GM12878 (cell line): ENCODE measurements at places on chromosomes 1 and 21. TPM values are rescaled to one million over a fixed set of nuclear protein-coding genes. Genes with fewer than 3 reads are reported as not detected.
A peak's percentile ranks its signal among the peaks of the same experiment; 100 is the strongest.

Gene MROH9
- not detected in 2 replicates for polyA plus RNA-seq

- no peaks in the 10 kb centered on the region for H3K27me3 ChIP-seq
- H3K4me1 ChIP-seq: no peaks in the 10 kb centered on the region
- H3K4me3 ChIP-seq: no peak overlapping the region
- no peak for DNase-seq
Observed at GRCh38 chr1:18512883-18513282, 32.2 kb downstream of the KLHDC7A start.

DNA sequence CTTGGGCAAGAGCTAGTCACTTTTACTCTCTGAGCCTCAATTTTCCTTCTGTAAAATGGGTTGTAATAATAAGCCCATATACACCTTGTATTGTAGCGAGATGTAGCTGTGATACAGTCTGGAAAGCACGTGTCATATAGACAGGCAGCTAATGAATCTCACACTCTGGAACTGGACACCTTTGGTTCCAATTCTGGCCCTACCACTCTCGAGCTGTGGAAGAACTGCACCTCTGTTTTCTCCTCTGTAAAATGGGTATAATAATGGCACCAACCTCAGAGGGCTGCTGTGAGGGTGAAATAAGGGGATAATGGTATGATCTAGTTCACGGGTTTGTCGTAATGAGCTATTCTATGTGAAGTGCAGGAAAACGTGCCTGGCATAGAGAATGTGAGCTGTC, 668 bp upstream of the PADI4 start:
- H3K27me3 ChIP-seq: no peaks in the 10 kb centered on the region
- no peaks in the 10 kb centered on the region for H3K36me3 ChIP-seq
- H3K27ac ChIP-seq: no peak overlapping the region
- no peak overlapping the region for H3K4me3 ChIP-seq

Gene LHX8
- polyA plus RNA-seq: not detected in 2 replicates

- no peak for DNase-seq
- H3K4me3 ChIP-seq: no peak overlapping the region
- peaks cover 7% of the 10 kb centered on the region; the same call in 1 of the 2 replicates for H3K4me1 ChIP-seq
- H3K27ac ChIP-seq: no peak overlapping the region
- no peaks in the 10 kb centered on the region for H3K36me3 ChIP-seq
- no peaks in the 10 kb centered on the region for H3K27me3 ChIP-seq
Observed at GRCh38 chr1:179166663-179167417, 62.6 kb downstream of the ABL2 start.

GRCh38 chr1:45995298-45995697, 137.1 kb downstream of the PIK3R3 start:
- H3K27me3 ChIP-seq: no peaks in the 10 kb centered on the region
- H3K27ac ChIP-seq: no peak overlapping the region
- H3K4me1 ChIP-seq: no peaks in the 10 kb centered on the region
- no peaks in the 10 kb centered on the region for H3K36me3 ChIP-seq
- no peak for DNase-seq

DNA sequence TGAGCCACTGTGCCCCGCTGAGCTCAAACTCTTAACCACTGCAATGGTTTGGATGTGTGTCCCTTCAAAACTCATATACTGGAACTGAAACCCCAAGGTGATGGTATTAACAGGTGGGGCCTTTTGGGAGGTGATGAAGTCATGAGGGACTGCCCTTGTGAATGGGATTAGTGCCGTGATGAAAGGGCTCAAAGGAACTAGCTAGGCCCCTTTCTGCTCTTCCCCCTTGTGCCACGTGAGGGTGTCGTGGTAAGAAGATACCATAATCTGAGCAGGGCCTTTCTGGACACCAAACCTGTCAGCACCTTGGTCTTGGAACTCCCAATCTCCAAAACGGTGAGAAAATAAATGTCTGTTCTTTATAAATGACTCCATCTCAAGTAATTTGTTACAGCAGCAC, 45.5 kb upstream of the SPOCD1 start:
- H3K27ac ChIP-seq: no peak overlapping the region
- no peak overlapping the region for H3K4me3 ChIP-seq
- H3K4me1 ChIP-seq: peaks cover 6% of the 10 kb centered on the region
- DNase-seq: peak; percentile 24
- no peaks in the 10 kb centered on the region for H3K27me3 ChIP-seq
- no peaks in the 10 kb centered on the region for H3K36me3 ChIP-seq

GRCh38 chr1:209823143-209824041, 4.4 kb upstream of the UTP25 start:
- no peak overlapping the region for H3K4me3 ChIP-seq
- H3K27me3 ChIP-seq: no peaks in the 10 kb centered on the region; the same call in 1 of the 2 replicates
- DNase-seq: no peak
- no peaks in the 10 kb centered on the region for H3K4me1 ChIP-seq

- DNase-seq: no peak
- no peaks in the 10 kb centered on the region for H3K36me3 ChIP-seq
- H3K27ac ChIP-seq: no peak overlapping the region
- H3K27me3 ChIP-seq: peaks cover 15% of the 10 kb centered on the region
- H3K4me1 ChIP-seq: peaks cover 6% of the 10 kb centered on the region
Observed at GRCh38 chr1:156703336-156703735, 2.0 kb downstream of the CRABP2 start.

GRCh38 chr1:76674689-76675210, 192.5 kb upstream of the ST6GALNAC5 start:
- H3K4me1 ChIP-seq: no peaks in the 10 kb centered on the region
- H3K4me3 ChIP-seq: no peak overlapping the region
- H3K27me3 ChIP-seq: no peaks in the 10 kb centered on the region
- H3K36me3 ChIP-seq: no peaks in the 10 kb centered on the region
- DNase-seq: no peak

DNA sequence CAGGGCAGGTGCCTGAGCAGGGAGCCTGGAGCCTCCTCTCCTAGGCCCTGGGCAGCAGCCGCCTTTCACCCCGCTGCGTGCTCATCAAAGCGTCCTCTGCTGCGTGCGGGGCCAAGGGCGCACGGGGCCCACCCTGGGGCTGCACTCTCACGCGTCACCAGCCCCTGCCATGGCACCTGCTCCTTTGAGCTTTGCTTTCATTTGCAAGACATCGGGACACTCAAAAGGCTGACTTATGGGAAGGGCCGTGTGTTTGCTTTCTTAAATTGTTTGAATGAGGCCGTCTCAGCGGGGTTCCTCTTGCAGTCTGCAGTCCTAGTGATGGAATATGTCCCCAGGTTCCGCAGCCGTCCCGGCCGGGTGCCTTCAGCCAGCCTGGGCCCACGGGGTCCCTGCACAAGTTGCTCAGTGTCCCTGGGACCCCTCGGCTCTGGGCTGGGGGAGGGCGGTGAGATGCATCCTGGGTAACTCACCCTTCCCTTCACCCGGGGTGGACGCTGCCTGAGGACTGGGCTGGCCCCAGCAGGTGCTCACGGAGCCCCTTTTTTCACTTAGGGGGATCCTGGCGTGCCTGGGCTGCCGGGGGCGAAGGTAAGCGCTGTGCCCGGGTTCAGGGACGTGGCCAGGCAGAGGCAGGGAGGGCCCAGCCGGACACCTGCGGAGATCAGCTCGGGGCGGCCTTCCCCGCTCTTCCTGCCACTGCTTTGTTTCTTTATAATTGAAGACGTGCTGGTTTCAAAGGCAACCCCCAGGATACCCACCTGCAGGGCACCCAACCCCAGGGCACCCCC, 53.1 kb downstream of the SLC19A1 start:
- DNase-seq: no peak
- no peak overlapping the region for H3K27ac ChIP-seq
- H3K36me3 ChIP-seq: no peaks in the 10 kb centered on the region
- no peaks in the 10 kb centered on the region for H3K4me1 ChIP-seq
- no peaks in the 10 kb centered on the region for H3K27me3 ChIP-seq

DNA sequence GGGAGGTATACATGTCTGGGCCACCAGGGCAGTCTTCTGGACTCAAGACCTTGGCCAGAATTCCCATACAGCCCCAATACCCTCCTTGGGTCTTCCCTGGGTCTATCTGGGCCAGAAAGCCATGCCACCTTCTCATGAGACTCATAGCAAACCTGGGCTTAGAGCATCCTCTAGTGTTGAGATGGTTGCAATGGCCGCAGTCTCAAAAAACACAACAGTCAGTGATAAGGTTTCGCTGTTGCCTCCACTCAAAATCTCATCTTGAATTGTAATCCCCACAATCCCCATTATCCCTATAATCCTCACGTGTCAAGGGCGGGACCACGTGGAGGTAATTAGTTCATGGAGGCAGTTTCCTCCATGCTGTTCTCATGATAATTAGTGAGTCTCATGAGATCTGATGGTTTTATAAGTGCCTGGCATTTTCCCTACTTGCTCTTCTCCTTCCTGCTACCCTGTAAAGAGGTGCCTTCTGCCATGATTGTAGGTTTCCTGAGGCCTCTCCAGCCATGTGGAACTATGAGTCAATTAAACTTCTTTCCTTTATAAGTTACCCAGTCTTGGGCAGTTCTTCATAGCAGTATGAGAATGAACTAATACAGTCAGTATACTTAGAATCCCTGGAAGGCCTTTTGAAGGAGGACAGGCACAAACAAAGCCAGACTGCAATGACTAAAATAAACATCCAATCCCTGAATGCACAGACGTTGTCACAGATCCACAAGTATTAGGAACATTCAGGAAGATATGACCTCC, 77.0 kb downstream of the CTH start:
- no peaks in the 10 kb centered on the region for H3K4me1 ChIP-seq
- H3K36me3 ChIP-seq: no peaks in the 10 kb centered on the region
- H3K27ac ChIP-seq: no peak overlapping the region
- no peaks in the 10 kb centered on the region for H3K27me3 ChIP-seq
- DNase-seq: peak; percentile 16

DNA sequence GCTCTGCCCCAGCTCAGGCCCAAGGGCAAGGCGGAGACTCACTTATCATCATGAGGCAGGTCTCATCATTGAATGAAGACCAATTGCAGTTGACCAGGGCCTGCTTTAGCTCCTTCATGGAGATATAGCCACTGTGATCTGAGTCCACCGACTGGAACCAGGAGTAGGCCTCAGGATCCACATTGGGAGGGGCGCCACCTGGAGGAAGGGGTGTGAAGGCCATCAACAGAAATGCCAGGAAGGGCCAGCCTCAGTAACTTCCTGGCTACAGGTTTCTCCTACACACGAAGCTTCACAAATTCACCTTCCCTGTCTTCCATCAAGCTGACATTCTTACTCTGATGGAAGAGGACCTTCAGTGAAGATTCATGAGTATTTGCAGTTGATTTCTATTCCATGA, 11.6 kb downstream of the PEF1 start:
- DNase-seq: no peak
- peaks cover 37% of the 10 kb centered on the region for H3K36me3 ChIP-seq
- no peaks in the 10 kb centered on the region for H3K4me1 ChIP-seq
- no peak overlapping the region for H3K27ac ChIP-seq

GRCh38 chr1:39297551-39297950, 93.1 kb downstream of the MACF1 start:
- H3K4me1 ChIP-seq: no peaks in the 10 kb centered on the region
- H3K36me3 ChIP-seq: peaks cover 23% of the 10 kb centered on the region
- no peak overlapping the region for H3K4me3 ChIP-seq
- DNase-seq: no peak
- no peak overlapping the region for H3K27ac ChIP-seq
- no peaks in the 10 kb centered on the region for H3K27me3 ChIP-seq

GRCh38 chr1:88451856-88452255, 232.2 kb upstream of the PKN2 start:
- no peaks in the 10 kb centered on the region for H3K36me3 ChIP-seq
- no peak overlapping the region for H3K4me3 ChIP-seq
- no peaks in the 10 kb centered on the region for H3K27me3 ChIP-seq

GRCh38 chr1:39694026-39694425, 2.8 kb upstream of the HPCAL4 start:
- H3K4me1 ChIP-seq: peaks cover 7% of the 10 kb centered on the region
- H3K27me3 ChIP-seq: no peaks in the 10 kb centered on the region; the same call in 1 of the 2 replicates
- H3K36me3 ChIP-seq: no peaks in the 10 kb centered on the region
- no peak overlapping the region for H3K27ac ChIP-seq
- H3K4me3 ChIP-seq: no peak overlapping the region
- no peak for DNase-seq

DNA sequence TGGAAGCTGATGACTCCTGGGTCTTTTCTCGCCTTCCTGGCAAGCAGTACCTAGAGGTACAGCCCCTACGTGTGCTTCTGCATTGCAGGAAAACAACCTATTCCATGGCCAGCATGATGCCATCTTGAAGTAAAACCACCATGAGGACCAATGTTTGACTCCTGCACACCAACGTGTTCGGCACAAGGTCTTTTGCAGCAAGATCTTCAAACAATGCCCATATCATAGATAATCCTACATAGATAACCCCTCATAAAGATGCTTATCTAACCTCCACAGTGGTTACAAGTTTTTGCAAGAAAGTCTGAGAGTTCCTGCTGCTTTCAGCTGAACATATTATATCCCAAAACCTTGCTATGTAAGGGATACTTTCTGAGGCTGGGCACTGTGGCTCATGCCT, 141.1 kb upstream of the MAP1LC3C start:
- H3K27ac ChIP-seq: no peak overlapping the region
- H3K4me3 ChIP-seq: no peak overlapping the region
- no peaks in the 10 kb centered on the region for H3K36me3 ChIP-seq
- H3K4me1 ChIP-seq: peaks cover 6% of the 10 kb centered on the region
- no peak for DNase-seq

Gene MPZ
- 0.27 and 1.4 TPM in 2 replicates for polyA plus RNA-seq
